ENCODE measurements at places on chromosomes 5 and 9. TPM values are rescaled to one million over a fixed set of nuclear protein-coding genes. Genes with fewer than 3 reads are reported as not detected.

LRRC26 gene
- total RNA-seq = 0.16 TPM

SLC25A2 gene
- total RNA-seq = not detected

GRCh38 chr9:34580358-34580757 is 9.2 kb downstream of the CNTFR start:
- DNase-seq = peak; percentile 48

- no peak for DNase-seq
Observed at GRCh38 chr5:164012371-164012770, 507.0 kb downstream of the MAT2B start.

DNA sequence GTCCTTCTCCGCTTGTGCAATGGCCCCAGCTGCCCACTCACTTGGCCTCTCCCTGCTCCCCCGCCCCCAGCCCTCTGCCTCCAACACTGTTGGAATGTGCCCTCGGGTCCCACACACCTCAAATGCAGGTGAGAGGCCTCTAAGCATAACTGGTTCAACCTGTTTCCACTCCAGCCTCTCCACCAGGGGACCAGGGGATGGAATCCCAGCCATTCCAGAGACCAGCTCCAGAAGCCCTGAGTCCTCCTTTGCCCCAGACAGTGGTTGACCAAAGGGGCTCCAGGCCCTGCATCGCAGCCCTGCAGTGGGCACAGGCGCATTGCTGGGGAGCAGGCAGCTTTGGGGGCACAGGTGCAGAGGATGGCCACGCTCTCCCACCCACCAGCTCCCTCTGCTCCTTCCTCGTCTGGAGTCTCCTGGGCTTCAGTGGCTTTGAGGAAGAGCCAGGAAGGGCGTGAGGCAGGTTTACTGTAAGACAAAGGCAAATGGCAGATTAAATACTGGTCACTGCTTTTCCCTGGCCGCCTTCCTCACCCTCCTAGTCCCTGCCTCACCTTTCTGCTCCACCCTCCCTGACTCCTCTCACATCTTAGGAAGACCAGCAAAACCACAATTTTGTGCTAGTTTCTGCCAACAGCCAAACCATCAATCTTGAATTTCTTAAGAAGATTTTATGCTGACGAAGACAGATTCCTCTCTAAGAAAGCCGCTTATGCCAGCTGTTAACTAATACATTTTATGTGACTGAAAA is 29.1 kb upstream of the IRX2 start:
- DNase-seq = peak; percentile 85
